ENCODE measurements at places on chromosomes 3 and 15. TPM values are rescaled to one million over a fixed set of nuclear protein-coding genes. Genes with fewer than 3 reads are reported as not detected.

DNA sequence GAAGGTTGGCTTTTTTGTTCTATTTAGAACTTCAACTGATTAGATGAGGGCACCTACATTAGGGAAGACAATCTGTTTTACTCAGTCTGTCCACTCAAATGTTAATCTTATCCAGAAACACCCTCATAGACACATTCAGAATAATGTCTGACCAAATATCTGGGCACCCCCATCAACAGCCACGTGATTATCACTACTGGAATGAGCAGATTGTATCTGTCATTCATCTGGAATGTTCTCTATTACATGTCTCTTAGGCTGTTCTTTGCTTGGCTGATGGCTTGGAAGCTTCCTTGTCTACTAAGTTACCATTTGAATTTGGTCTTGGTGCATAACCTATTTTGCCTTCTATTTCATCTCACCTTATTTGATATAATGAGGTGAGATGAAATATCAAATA, 15.7 kb upstream of the LRRC58 start:
- H3K27ac ChIP-seq = peak overlapping the region; percentile 9
- DNase-seq = no peak
- no peaks in the 10 kb centered on the region for H3K4me1 ChIP-seq
- no peak overlapping the region for H3K4me3 ChIP-seq
- H3K36me3 ChIP-seq = no peaks in the 10 kb centered on the region

DNA sequence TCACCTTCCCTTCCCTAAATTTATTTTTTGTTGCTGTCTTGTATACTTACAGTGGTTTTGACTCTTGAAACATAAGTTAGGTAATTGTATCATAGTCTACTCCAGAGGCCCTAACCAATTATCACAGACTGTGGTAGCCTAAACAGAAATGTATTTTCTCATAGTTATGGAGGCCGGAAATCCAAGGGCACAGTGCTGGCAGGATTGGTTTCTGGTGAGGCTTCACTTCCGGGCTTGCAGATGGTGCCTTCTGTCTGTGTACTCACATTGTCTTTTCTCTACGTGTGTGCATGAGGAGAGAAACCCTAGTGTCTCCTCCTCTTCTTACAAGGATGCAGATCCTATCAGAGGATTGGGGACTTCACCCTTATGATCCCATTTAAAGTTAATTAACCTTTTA, 290.2 kb upstream of the KCNMB2 start:
- no peak for DNase-seq
- no peak overlapping the region for H3K4me3 ChIP-seq
- H3K27ac ChIP-seq = no peak overlapping the region
- no peaks in the 10 kb centered on the region for H3K36me3 ChIP-seq

DNA sequence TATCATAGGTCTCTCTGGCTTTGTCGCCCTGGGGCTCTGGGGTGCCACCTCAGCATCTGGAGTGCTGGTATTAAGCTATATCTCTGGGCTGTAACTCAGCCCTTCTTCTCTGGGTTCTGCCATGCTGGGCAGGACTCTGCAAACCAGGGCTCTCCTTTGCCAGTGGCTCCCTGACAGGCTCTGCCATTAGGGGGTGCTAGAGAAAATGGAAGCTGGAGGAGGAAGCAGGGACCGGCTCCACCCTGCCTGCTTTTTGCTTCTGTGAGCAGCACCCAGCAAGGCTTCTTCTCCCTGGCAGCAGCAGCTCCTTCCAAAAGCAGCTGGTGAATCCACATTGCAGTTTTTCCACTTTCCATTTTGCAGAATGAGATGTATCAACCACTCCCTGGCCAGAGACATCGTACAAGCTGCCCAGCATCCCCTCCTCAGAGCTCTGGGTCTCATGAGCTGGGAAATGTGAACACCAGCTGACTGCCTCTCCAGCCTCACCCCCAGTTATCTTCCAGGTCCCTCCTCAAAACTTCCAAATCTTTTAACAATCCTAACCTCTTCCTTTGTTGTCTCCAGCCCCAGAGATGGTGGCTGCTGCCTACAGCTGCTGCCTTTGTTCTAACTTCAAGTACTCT, 165.0 kb downstream of the ABHD5 start:
- H3K36me3 ChIP-seq = no peaks in the 10 kb centered on the region
- H3K27me3 ChIP-seq = peaks cover 6% of the 10 kb centered on the region
- peak; percentile 56 for DNase-seq
- no peak overlapping the region for H3K4me3 ChIP-seq
- no peaks in the 10 kb centered on the region for H3K4me1 ChIP-seq
- H3K27ac ChIP-seq = no peak overlapping the region

- peaks cover 17% of the 10 kb centered on the region for H3K4me1 ChIP-seq
- peak overlapping the region; percentile 63 for H3K27ac ChIP-seq
- no peaks in the 10 kb centered on the region for H3K27me3 ChIP-seq
- no peak for DNase-seq
Measured at GRCh38 chr3:184005941-184006507, 11.7 kb downstream of the ABCC5 start.

DNA sequence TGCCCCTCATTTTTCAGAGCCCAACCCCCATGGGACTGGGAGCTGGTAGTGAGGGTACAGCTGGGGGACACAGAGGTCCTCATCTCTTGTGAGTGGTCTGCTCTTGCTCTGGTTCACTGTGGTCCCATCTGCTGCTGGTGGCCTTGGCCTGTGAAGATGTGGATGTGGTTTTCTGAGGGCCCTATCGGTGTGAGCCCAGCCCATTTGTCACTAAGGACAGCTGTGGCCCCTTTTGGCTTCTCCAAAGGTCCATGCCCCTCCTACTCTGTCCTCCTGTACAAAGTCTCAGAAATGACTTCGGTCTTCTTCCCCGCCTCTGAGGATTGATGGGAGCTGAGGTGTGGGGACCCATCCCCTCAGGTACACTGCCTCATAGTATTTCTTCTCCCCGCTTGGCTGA, 21.0 kb downstream of the LIPC start:
- no peak overlapping the region for H3K27ac ChIP-seq
- no peak for DNase-seq
- H3K36me3 ChIP-seq = no peaks in the 10 kb centered on the region
- H3K4me3 ChIP-seq = no peak overlapping the region

DNA sequence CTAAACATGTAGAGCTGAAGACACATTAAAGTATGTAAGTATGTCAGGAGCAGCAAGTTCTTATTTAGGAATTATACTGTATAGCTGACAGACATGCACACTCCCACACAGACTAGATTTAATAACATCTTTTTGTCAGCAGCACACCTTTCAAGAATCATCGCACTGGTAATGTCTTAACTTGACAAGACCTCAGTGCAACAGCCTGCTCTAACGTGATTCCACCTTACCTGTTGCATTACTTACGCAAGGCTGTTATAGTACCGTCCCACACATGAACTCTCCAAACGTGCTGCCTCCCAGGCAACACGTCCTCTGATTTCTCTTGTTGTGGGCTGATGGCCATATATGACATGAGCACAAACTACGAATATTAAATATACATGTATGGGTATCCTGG, 11.9 kb downstream of the CHRM5 start:
- no peak for DNase-seq
- no peaks in the 10 kb centered on the region for H3K4me1 ChIP-seq
- H3K36me3 ChIP-seq = no peaks in the 10 kb centered on the region
- H3K4me3 ChIP-seq = no peak overlapping the region

- peak overlapping the region; percentile 76 for H3K27ac ChIP-seq
- H3K4me3 ChIP-seq = no peak overlapping the region
- H3K36me3 ChIP-seq = peaks cover 36% of the 10 kb centered on the region
Measured at GRCh38 chr15:90619939-90620338, 90.2 kb downstream of the CRTC3 start.

GRCh38 chr15:95556225-95556624, 774.3 kb upstream of the NR2F2 start:
- no peaks in the 10 kb centered on the region for H3K27me3 ChIP-seq
- no peaks in the 10 kb centered on the region for H3K36me3 ChIP-seq
- H3K4me3 ChIP-seq = no peak overlapping the region

- no peaks in the 10 kb centered on the region for H3K27me3 ChIP-seq
- H3K27ac ChIP-seq = no peak overlapping the region
- no peaks in the 10 kb centered on the region for H3K4me1 ChIP-seq
- no peak overlapping the region for H3K4me3 ChIP-seq
Measured at GRCh38 chr3:59372346-59372745, 322.5 kb upstream of the CFAP20DC start.

GRCh38 chr15:38994310-38994709, 429.7 kb upstream of the RASGRP1 start:
- no peaks in the 10 kb centered on the region for H3K27me3 ChIP-seq
- H3K4me3 ChIP-seq = no peak overlapping the region
- no peaks in the 10 kb centered on the region for H3K36me3 ChIP-seq
- no peak overlapping the region for H3K27ac ChIP-seq
- H3K4me1 ChIP-seq = no peaks in the 10 kb centered on the region

- H3K27me3 ChIP-seq = no peaks in the 10 kb centered on the region
- DNase-seq = no peak
- H3K36me3 ChIP-seq = peaks cover 21% of the 10 kb centered on the region
Measured at GRCh38 chr3:113662824-113663223, 33.6 kb downstream of the USF3 start.

- H3K4me1 ChIP-seq = no peaks in the 10 kb centered on the region
- H3K27ac ChIP-seq = no peak overlapping the region
- H3K36me3 ChIP-seq = no peaks in the 10 kb centered on the region
- DNase-seq = no peak
- H3K27me3 ChIP-seq = no peaks in the 10 kb centered on the region
Measured at GRCh38 chr3:73656241-73656890, 31.6 kb upstream of the PDZRN3 start.

GRCh38 chr15:25375557-25375956, 63.3 kb downstream of the UBE3A start:
- DNase-seq = no peak
- no peak overlapping the region for H3K4me3 ChIP-seq
- H3K27me3 ChIP-seq = no peaks in the 10 kb centered on the region
- no peaks in the 10 kb centered on the region for H3K4me1 ChIP-seq
- H3K36me3 ChIP-seq = peaks cover 25% of the 10 kb centered on the region

- no peak for DNase-seq
- H3K36me3 ChIP-seq = no peaks in the 10 kb centered on the region
- H3K27me3 ChIP-seq = no peaks in the 10 kb centered on the region
- H3K27ac ChIP-seq = no peak overlapping the region
Measured at GRCh38 chr3:177294221-177294620, 96.9 kb upstream of the TBL1XR1 start.

The ZDHHC19 gene
- 0.68 TPM for polyA plus RNA-seq

The CHRM5 gene
- 0.16 TPM for polyA plus RNA-seq

The XCR1 gene
- polyA plus RNA-seq = 5.7 TPM

The GOLGA8J gene
- polyA plus RNA-seq = 0.05 TPM

The GADL1 gene
- 0.02 TPM for polyA plus RNA-seq

The ADAMTSL3 gene
- polyA plus RNA-seq = 0.39 TPM

The AQP9 gene
- 3.2 TPM for polyA plus RNA-seq

The HRG gene
- 0.02 TPM for polyA plus RNA-seq
